Right forelimb (tissue), 1 donor: ENCODE measurements at places on chromosomes 13 and 19.

- DNase-seq = no peak
Measured at GRCh38 chr13:52374389-52374788, 31.6 kb downstream of the THSD1 start.

DNA sequence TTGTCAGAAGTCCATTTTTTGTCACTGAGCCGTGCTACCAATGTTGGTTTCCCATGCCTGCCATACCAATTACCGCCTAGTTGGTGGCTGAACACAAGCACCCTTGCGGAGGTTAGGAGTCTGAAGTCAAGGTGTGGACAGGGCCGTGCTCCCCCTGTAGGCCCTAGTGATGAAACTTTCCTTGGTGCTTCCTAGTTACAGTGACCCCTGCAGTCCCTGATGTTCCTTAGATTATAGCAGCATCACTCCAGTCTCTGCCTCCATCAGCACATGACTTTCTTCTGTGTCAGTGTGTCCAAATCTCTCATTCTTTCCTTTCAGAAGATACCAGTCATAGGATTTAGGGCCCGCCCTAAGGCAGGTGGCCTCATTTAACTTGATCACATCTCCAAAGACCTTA, 99.0 kb downstream of the MYO16 start:
- no peak for DNase-seq

DNA sequence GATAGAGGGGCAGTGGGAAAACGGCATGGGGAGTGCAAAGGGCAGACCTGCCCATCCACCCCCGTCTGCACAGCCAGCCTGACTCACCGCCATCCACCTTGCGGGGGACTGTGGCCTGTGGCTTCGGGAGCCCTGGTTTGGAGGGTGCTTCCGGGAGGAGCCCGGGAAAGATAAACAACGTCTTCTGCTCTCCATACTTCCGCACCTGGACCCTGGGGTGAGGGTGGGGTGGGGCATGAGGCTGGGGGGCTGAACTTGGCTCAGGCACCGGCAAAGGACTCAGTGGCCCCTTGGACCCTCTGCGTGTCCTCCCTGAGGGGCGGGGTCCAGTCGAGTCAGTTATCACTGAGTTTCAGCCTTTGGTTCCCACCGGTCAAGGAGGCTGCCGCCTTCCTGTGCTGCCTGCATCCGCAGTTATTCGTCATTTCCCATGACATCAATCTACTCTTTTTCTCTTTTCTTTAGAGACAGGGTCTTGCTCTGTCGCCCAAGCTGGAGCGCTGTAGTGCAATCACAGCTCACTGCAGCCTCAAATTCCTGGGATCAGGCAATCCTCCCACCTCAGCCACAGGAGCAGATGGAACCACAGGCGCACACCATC, 3.2 kb downstream of the GPR108 start:
- no peak for DNase-seq

GRCh38 chr19:48398375-48399235, 5.1 kb downstream of the GRIN2D start:
- peak; percentile 90 for DNase-seq

- DNase-seq = peak; percentile 82
Measured at GRCh38 chr19:41298348-41298964, 11.5 kb upstream of the CCDC97 start.

- DNase-seq = no peak
Measured at GRCh38 chr19:35818445-35818844, 5.8 kb upstream of the PRODH2 start.

- DNase-seq = no peak
Measured at GRCh38 chr19:4504891-4505569, 13.3 kb downstream of the PLIN4 start.

- peak; percentile 92 for DNase-seq
Measured at GRCh38 chr19:49150106-49150943, 4.9 kb downstream of the HRC start.

DNA sequence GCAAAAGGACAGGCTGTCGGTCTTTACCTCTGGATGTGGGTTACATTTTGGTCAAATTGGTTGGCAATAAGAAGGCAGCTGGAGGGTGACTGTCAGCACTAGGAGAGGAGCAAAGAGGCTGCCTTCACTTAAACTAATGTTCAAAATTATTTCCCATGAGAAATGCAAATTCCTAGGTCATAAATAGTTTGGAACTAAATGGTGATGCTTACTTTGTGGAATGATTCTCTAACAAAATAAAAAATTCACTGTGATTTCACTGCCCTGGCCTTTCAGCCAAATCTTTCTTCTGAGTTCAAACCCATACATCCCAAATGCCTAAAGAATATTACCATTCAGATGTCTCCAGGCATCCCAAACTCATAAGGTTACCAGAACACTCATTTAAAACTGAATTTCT, 25.0 kb upstream of the OXGR1 start:
- DNase-seq = no peak

- DNase-seq = peak; percentile 97
Measured at GRCh38 chr19:55117663-55118391, 390 bp upstream of the PPP1R12C start.

DNA sequence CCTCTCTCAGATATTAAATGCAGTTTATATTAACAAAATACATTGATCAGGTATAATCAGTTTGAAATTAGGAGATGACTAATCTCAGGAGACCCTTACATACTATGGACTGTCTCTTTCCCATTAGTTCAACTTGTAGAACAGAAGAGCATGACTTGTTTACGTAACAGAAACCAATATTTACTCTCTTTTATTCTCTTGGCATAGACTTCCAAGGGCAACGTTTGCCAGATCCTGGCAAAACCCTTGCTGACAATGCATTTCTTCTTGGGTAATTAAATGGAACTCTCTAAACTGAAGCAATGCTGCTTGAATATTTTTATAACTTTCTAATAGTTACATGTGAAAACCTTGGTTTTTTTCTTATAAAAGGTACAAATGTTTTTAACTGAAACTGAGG, 68.3 kb upstream of the MYO16 start:
- DNase-seq = no peak

DNA sequence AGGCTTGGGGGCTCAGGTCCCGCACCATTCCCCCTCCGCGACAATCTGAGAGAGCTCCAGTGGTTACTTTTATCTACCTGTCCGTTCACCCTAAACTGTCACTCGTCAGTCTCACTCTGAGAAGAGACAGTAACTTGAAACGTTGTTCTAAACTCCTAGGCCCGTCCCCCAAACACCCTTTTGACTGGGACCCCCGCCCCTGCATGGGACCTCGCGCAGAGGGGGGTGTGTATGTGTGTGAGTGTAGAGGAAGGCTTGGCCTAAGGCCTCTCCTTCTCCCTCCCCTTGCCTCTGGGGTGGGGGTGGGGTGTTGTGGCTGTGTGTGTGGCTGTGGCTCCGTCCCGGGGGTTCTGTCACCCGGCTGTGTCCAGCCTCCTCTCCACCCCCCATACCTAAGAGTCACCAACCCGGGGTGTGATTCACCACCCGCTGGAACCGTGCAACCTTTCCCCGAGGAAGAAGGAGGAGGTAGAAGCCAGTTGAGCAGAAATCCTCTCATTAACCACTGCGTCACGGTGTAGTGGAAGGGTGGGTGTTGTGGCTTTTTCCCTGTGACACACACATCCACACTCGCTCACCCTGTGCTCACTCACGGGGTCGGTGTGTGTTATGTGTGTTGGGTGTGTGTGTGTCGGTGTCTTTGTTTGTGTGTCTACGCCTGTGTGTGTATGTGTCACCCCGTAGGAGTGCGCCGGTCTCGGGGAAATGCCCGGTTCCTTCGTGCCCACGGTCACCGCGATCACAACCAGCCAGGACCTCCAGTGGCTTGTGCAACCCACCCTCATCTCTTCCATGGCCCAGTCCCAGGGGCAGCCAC, 2.4 kb downstream of the FOSB start:
- peak; percentile 71 for DNase-seq

GRCh38 chr19:52331757-52332156, 4.3 kb upstream of the ZNF610 start:
- DNase-seq = no peak

DNA sequence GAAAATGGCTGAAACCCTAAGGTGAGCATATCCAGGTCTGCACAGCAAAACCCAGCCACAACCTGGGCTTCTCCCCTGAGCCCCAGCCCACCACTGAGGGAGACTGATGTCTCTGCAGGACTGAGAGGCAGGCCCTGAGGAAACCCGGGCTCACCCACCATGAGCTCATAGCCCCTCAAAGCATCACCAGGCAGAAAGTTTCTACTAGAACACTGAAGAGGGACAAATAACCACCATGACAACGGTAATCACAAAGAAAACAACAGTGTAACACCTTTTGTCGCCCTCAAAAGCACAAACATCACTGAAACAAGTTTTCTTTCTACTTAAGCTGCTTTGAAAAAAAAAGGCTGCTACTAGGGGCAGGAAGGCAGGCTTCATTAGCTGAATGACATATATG, 29.8 kb downstream of the TSHZ3 start:
- no peak for DNase-seq

DNA sequence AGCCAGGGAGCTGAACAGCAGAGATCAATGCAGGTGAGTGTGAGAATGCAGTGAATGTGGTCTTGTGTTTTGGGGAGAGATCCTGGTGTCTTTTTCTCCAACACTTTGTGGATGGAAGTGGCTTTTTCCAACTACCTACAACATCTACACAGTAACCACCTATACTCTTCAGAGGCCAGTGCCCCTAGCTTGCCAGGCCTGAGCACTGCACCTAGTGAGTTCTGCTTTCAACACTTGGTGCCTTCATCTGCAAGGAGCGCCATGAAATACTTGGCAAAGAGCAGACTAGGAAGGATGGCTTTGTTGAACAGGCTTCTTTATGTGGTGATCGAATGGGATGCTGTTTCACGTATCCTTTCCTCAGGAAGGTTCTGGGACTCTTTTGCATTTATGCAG, 21.3 kb upstream of the HMGB1 start:
- DNase-seq = no peak

DNA sequence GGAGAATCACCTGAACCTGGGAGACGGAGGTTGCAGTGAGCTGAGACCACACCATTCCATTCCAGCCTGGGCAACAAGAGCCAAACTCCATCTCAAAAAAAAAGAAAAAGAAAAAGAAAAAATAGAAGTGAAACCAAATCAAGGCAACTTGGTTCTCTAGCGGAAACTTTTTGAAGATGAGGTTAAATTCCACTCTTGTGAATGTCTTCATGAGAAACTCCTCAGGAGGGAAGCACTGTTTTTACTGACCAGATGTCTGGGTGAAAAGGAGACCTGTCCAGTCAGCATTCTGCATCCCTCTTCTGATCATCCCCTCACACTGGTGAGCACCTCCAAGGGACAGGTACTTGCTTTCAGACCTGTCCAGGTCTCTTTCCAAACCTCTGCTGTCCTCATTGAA, 15.8 kb downstream of the BRD4 start:
- DNase-seq = no peak

DNA sequence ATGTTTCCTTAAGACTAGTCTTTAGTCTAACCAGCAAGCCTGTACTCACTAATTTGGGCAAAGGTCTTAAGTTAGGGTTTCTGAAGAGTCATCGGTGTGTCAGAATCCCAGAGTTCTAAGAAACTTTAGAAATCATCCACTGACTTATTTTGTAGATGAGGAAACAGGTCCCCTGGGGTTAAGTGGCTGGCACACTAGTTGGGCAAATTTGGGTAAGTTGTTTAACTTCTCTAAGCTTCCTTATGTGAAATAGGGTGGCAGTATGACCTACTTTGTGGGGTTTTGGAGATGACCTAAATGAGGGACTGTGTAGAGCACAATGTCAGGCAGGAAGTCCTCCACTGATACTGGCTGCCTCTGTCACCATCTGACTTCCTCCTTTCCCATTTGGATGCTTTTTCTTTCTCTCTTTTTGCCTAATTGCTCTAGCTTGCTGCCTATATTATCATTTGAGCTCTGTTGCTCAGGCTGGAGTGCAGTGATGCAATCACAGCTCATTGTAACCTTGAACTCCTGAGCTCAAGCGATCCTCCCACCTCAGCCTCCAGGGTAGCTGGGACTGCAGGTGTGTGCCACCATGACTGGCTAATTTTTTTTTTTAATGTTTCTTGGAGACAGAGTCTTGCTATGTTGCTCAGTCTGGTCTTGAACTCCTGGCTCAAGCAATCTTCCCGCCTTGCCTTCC, 2.3 kb downstream of the ADGRE3 start:
- DNase-seq = no peak

DNA sequence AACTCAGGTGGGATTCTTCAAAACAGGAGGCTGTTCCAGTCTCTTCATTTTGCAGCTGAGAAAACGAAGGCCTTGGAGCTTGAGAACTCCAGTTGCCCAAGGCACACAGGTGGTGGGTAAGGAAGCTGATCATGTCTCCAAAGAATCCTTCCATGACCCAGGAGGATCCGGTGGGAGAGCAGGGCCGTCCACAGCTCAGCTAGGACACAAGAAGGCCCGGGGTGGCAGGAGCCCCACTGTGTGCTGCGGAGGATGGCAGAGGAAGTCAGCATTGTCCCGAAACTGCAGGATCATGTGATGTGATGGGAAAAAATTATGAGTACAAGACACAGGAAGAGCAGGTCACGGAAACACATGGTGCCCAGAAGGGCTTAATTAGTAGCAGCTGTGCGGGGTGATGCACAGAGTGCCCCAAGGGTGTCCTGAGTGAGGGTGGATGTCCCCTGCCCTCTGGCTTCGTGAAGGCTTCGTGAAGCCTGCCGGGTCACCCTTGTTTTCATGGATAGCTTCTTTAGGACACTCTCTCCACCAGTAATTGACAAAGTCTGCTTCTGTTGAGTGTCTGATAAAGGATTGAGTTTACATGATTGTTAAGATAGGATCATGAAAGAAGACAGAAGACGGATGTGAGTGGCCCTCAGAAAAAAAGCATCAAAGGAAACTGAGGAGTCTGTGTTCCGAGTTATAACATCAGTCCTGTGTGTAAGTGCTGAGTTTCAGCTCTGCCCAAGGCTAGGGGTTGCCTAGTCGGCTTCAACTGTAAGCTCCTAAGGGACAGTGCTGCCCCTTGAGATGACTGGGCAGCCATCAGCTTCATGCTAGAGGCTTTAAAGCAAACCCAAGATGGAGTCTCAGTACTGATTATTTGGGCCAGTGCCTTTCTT, 33.8 kb upstream of the SACS start:
- no peak for DNase-seq

GRCh38 chr13:107574517-107575210, 640.7 kb downstream of the LIG4 start:
- DNase-seq = no peak

GRCh38 chr13:28273919-28274318, 135.6 kb downstream of the PAN3 start:
- no peak for DNase-seq

GRCh38 chr13:51539887-51540286, 44.4 kb upstream of the WDFY2 start:
- DNase-seq = no peak

GRCh38 chr19:43524922-43525835, 1.8 kb downstream of the ETHE1 start:
- DNase-seq = peak; percentile 50

DNA sequence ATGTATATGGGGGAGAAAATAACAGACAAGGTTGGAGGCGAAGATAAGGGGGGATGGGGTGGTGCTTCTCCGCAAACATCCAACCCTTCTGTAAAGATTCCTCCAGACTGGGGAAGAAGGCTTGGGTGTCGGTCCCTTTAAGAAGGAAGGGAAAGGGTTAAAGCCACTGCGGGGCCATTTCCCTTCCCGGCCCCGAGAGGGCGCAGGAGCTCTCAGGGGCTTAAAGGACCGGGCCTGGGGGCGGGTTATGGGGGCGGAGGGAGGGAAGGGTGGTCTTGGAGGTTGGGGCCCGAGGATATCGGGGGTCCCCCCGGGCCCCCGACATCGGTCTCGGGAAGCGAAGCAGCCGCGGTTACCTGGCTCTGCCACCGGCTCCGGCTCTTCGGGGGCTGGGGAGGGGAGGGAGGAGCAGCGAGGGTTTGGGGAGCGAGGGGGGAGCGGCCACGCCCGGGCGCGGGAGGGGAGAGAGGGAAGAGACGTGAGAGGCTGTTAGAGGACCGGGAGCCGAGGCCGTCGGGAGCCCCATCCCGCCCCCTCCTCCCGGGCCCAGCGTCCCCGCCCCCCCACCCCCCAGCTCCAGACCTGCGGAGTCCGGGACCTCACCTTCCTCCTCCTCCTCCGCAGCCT, 2.8 kb downstream of the TNNT1 start:
- no peak for DNase-seq

- peak; percentile 18 for DNase-seq
Measured at GRCh38 chr19:8259142-8259921, 48.8 kb downstream of the CD320 start.
